ENCODE measurements at places on chromosomes 1 and 21.

- DNase-seq: peak; percentile 86
Measured at GRCh38 chr1:67853704-67854103, 20.4 kb upstream of the GNG12 start.

GRCh38 chr1:20343149-20343937 lies 52.7 kb downstream of the VWA5B1 start:
- no peak for DNase-seq

DNA sequence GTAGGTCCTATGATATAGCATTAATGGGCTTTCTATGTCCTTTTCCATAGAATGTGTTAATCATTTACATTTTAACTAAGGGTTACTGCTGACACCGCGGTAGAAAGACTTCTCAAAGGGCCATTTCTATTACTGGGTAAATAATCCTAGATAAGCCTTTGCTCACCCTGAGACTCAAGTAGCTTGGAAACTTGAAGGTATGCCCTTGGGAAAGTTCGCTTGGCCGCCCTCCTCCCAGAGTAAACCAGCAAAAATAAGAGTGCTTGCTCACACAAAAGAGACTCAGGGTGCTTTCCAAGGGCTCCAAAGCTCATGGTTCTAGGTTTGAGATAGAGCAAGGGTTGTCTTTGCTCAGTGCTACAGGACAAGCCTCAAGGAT lies 85.8 kb upstream of the TMPRSS2 start:
- DNase-seq: no peak

GRCh38 chr1:229479660-229480399 lies 28.3 kb downstream of the NUP133 start:
- DNase-seq: no peak

DNA sequence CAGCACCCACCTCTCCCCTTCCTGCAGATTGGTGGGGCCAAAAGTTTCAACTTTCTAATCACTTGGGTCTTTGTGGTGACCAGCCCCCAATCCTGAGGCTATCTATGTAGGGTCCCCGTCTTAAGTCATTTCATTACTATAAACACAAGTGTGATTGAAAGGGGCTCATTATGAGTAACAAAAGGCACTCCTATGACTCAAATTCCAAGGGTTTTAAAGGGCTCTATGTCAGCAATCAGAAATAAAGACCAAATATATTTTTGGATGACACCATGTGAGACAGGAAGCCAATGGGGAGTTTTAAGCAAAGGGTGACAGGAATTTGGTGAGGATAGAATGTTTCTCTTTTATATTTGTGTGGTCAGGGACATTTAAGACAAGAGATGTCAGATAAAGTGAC lies 6.2 kb downstream of the ERO1B start:
- DNase-seq: no peak

DNA sequence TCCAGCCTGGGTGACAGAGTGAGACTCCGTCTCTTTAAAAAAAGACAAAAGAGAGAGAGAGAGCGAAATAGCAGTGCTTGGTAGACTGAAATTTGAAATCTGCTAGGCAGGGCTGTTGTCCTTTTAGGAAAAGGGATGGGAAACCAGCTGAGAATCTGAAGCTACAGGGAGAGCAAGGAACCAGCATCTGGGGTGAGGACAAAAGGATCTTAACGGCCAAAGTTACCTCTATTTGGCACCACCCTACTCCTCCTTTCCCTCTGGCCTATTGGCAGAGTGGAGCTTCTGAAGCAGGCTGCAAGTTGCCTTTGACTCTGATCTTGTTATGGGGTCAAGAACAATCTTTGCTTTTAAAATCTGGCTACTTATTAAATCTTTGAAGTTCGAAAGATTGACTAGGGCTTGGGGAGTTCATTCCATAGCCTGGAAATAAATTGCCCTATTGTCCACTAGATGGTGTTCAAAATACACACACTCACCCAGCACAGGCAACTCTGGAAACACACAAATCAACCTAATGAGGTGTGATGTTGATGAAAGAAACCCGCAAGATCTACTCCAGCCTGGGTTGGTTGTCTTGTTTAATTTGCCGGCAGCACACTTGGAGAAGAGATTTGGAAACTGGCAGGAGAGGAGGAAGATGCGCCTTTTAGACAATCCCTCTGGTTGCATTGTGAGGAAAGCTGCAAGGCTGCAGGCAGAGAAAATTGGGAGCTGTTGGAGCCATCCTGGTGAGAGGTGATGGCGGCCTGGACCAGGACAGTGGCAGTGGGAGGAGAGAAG lies 16.5 kb upstream of the PARP1 start:
- DNase-seq: peak; percentile 52

DNA sequence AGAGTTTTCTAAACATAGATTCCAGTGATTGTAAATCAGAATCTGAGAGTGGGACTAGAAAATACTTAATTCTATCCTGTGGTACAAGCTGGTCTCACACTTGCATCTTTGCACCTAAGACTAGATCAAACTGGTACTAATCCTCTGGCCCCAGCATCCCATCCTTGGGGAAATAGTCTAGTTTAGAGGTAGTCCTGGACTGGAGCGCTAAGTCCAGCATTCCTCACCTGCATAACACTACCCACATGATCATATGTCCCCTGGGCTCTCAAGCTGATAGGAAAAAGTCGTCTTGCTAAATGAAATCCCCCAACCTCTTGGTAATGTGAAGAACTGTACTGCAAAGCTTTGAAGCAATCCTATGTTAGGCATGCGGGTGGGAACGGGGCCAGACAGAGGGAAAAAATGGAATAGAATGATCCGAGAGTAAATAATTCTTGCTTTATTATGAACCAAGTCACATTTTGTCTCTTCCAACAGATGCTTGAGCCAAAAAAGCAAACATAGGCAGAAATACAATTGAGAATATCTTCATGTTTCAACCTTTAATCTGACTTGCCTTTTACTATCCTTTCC lies 4.8 kb downstream of the COX20 start:
- no peak for DNase-seq

DNA sequence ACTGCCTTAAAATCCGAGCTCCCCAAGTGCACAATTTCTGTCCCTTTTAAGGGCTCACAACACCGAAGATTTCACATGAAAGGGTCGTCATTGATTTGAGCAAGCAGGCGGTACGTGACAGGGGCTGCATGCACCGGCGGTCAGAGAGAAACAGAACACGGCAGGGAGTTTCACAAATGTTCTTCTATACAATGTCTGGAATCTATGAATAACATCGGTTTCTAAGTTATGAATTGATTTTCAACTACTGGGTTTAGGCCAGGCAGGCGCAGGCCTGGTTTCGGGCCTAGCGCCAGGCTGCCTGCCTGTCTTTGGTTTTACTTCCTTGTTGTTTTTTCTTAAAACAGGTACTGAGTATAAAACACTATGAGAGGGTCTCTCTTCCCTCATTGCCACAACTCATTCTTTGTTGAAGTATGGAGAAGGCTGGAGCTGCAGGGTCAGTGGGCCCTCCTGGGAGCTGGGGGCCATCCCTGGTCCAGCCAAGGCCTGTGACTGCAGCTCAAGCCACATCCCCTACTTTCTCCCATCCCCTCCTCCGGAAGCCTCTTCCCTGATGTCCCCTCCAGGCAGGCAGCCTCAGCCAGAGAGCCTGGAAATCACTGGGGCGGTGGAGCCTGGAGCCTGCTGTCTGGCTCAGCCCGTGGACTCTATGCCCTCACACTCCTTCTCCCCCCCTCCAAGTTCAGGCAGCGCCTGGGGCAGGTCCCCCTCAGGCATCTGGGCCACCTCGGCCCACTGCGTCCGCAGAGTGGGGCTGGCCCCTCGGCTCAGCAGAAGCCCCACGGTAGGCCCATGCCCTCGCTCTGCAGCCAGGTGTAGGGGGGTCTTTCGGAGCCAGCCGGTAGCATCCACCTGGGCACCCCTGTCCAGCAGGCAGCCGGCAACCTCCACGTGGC lies 2.4 kb downstream of the ANKRD65 start:
- DNase-seq: no peak

DNA sequence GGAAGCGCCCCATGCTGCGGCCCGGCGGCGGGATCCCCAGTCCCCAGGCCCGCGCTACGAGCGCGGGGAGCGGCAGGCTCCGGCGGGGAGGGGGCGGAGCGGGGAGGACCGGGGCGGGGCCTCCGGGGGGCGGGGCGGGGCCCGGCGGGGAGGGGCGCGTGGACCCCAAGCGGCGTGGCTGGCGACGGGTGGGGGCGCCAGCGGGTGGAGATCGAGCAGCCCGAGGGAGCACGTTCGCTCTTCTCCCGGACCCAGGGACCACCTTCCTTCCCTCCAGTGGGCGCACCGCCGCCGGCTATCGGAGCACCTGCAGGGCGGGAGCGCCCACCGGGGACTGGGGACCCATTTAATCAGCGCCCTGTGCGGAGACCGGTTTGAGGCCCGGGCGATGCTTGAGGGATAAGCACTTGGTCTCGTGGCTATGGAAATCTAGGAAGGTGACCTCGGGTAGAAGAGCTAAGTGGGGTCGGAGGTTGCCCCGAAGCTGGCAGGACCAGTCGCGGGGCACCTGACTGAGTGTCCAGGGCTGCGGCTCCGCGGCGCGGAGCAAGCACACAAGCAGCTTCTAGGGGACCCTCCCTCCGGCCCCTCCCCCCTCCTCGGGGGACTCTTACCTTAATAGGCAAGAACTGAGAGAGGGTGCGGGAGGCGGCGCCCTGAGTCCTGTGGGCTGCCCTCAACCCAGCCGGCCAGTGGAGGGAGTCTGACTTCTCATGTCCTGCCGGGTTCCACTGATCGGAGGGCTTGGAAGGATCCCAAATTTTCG lies at the start of gene TSPAN2:
Gene TSPAN2, minus strand, starts transcription at position 84 of the 766 bp plus-strand sequence. Its CDS starts 71 bp downstream, at position 13.
- DNase-seq: peak; percentile 77

DNA sequence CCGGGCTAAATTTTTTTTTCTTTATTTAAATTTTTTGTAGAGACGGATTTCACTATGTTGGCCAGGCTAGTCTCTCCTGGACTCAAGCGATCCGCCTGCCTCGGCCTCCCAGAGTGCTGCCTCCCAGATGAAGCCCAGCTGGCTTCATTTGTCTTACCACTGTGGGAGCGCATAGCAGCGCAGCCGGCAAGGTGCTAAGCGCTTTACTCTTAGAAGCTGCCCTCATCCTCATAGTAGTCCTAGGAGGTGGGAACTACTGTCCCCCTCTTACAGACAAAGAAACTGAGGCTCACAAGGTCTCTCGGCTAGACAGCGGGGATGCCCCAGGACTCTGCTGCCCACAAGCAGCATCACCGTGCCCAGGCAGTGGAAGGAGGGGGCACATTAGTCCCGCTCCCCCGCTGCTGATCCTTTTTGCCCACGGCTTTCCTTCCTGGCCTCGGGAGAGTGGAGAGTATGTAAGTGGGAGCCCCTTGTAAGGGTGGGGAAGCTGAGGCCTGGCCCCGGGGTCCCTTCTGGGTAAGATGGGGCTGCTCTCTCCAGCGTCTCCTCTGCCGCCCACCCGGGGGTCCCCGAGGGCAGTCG lies 726 bp downstream of the TMEM54 start:
- DNase-seq: no peak

- DNase-seq: no peak
Measured at GRCh38 chr1:33818071-33818470, 45.8 kb upstream of the HMGB4 start.

DNA sequence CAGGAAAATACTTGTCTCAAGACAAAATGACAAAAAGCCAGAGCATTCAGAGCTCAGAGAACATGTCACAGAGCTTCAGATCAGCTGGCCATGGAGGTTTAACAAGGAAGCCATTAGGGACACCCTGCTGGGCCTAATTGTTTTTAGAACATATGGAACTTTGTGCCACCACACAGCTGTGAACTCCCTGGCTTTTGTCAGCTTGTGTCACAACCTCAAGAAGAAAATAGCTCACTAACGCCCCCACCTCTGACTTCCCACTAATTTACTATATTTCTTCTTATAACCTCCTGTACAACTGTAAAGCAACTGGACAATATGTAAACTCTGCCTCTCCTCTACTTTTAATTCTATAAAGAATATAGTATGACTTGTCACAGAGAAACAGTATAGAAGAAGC lies 21.0 kb upstream of the TDRD10 start:
- DNase-seq: no peak

DNA sequence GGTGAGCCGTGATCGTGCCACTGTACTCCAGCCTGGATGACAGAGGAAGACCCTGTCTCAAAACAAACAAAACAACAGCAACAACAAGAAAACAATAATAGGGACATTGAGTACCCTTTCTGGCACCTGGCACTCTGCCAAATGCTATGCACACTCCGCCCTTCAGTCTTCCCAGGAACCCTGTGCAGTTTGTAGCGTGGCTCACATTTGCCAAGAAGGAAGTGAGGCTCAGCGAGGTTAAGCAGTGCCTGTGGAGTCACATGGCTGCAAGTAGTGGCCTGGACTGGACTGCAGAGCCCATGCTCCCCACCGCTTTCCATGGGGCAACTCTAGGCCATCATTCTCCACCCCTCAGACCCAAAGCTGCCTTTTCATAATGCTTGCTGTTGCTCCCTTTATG lies 5.3 kb upstream of the EVA1B start:
- no peak for DNase-seq

DNA sequence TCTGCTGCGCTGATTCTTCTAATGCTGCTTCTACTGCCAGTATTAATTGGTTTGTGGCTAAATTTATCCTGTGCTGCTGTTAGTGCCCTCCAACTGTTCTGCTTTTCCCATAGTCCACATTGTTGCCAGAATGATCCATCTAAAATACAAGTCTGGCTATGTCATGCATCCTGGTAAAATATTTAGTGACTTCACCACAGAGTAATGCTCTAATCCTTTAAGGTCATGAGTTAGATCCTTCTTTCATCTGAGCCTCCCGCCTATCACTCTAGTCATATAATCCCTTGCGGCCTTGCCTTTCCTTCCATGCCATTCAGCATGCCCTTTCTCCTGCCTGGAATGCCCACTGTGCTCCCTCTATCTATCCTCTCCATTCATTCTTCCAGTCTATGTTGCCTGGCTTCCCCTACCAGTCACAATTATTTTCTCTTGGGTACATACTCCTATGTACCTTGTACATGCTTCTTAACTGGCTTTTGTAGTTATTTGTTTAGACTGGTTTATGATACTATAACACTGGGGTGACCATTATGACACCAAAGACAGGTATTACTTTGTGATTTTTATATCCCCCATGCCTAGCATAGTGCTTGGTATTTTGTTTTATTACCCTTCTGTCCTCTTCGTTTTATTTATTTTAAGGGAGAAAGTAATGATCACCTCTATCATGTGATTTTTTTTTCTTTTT lies 144.0 kb downstream of the MAGI3 start:
- DNase-seq: peak; percentile 57

DNA sequence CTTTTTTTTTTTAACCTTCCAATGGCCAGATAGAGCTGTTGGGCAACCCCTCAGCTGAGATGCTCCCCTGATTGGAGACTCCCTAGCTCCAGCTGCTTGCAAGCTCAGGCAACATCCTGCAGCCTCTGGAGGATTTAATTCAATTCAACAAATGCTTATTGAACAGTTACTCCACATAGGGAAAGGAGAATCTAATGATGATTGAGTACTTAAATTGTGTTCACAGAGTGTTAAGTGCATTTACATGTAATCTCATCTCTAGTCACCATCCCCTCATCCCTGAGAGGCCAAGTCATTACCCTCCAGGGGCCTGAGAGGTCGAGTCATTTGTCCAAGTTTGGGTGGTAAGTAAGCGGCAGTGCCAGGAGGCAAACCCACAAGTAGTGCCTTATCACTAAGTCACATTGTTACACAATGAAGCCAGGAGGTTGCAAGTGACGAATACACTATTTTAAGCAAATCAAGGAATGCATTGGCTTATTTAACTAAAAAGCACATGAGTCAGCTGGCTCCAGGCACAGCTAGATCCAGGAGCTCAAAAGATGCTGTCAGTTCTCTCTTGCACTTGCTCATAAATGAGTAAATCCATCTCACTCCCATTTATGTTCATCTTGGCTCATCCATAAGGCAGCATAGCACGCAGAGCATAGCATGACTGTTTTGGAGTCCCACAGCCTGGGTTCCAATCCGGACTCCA lies 64.3 kb downstream of the OPTC start:
- DNase-seq: peak; percentile 82
